ENCODE measurements at places on chromosomes 16 and 17.
A peak's percentile ranks its signal among the peaks of the same experiment; 100 is the strongest.

DNA sequence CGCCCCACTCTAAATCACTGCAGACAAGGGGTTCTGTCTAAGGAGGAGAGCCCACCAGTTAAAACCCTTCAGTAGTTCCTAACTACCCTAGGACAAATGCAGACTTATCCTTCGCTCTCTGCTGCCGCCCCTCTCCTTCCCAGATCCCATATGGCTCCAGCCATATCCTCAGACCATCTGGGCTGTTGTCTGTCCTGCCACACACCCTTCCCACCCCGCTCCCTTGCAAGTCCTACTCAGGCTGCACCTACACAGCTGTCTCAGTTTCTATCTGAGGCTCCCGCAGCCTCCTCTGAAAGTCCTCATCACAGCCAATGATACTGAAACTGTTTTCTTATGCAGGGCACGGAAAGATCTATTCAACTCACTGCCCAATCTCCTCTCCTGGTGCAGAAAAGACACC, 720 bp upstream of the BCKDK start:
- peak; percentile 77 for DNase-seq

GRCh38 chr17:78044280-78044835, 84.2 kb downstream of the TMC6 start:
- DNase-seq, result no peak

GRCh38 chr16:89090182-89090630, 3.4 kb upstream of the ACSF3 start:
- DNase-seq, result no peak

GRCh38 chr16:28596840-28597691, at the start of gene SULT1A2:
Gene SULT1A2 (minus strand): TSS chr16:28597050. CDS start chr16:28595930, 1,120 bp downstream.
- DNase-seq, result no peak

DNA sequence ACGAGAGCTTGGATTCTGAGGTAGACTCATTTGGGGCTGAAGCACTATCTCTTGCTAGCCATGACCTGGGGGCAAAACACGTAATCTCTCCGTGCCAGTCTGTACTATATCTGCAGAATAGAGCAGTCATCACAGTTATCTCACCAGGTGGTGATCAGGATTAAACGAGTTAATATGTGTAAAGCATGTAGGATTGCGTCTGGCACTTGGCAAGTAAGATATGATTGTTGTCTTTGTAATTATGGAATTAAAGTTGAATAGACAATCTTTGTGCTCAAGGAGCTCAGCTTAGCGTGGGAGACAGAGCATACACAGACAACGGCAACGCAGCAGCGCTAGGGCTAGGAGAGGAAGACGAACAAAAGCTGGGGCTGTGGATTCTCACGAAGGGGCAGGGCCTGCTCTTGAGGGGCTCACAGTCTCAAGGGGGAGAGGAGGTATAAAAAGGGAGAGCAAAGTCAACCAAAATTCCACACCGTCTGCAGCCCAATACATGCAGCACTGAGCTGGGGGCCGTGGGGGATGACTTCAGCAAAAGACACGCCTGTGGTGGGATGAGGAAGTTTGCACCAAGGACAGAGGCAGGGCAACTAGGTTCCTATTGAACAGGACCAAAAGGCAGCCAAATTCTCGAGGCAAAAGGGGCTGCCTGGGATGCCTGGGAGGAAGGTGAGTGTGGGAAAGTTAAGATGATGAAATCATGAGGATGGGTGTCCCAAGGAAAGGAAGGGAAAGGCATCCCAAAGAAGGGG, 68.6 kb downstream of the SDK2 start:
- no peak for DNase-seq

DNA sequence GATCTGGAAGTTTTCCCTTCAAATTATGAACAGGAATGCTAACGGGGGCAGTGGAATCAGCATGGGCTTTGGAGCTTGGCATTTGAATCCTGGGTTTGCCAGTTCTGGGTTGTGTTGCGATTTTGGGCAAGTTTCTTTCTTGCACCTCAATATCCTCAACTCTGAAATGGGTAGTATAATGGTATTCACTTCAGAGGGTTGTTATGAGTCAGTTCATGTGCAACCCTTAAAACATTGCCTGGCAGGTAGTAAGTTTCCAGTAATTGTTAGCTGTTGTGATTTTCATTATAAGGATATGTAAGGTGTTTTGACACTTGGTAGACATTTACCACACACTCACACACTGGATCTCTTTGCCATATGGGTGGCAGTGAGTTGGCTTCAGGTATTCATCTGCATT, 33.4 kb downstream of the SNX29 start:
- no peak for DNase-seq

- no peak for DNase-seq
These were observed 12.9 kb downstream of the AARS1 start for GRCh38 chr16:70276392-70276791.

DNA sequence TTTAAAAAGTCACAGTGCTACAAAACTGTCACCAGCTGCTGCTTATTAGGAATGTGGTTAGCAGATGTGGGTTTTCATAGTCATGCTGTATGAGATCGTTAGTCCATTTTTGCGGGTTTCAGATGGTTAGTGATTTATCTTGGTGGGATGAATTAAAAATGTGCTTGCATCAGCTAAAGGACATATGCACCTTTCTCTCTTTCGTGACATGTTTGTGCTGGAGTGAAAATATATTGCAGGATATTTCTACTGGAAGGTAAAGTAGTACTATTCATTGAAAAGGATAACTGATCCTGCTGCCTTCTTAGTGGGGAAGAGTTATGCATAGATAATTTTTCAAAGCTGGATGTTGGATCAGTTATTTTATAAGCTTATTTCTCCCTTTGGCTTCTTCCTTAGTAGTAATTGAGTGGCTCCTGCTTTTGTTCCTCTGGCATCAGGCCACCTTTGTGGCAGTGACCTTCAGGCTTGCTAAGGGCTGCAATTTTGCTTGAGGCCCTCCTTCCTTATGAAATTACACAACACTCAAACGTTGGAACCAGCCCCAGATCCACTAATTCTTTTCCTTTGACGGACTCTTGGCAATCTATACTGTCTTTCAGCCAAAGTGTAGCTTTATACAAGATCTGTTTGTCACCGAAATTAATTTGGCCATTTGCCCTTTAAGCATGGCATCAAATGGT, 7.5 kb upstream of the SNTB2 start:
- no peak for DNase-seq

GRCh38 chr17:82018152-82018988, 4.3 kb downstream of the CENPX start:
- DNase-seq, result no peak

- DNase-seq, result no peak
These were observed 3.7 kb downstream of the NFE2L1 start for GRCh38 chr17:48051706-48052486.

- no peak for DNase-seq
These were observed 762.0 kb downstream of the CDH8 start for GRCh38 chr16:61274211-61274610.

GRCh38 chr17:72953621-72954020, 138.9 kb downstream of the SLC39A11 start:
- DNase-seq, result no peak

- DNase-seq, result no peak
These were observed 10.3 kb upstream of the NFAT5 start for GRCh38 chr16:69555437-69555836.

GRCh38 chr17:81018044-81018802, 16.7 kb upstream of the BAIAP2 start:
- no peak for DNase-seq

DNA sequence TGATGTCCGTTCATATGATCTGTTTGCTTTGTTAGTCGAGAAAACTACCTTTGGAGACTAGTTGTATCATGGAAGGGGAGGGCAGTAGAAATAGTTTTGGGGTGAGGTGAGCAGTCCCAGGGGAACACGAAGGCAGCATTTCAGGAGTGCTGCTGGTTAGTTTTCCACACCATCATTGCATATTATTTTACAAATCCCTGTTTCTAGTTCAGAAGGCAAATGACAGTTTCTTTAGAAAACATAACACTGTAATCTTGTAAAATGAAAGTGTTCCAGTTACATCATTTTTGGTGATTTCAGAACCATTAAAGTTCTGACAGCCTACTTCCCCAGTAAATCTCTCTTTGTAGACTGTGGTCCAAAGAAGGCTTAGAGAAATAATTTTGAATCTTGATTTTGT, 25.4 kb downstream of the BANP start:
- DNase-seq, result no peak

GRCh38 chr16:75742424-75743047, 16.2 kb upstream of the CPHXL start:
- DNase-seq, result no peak

DNA sequence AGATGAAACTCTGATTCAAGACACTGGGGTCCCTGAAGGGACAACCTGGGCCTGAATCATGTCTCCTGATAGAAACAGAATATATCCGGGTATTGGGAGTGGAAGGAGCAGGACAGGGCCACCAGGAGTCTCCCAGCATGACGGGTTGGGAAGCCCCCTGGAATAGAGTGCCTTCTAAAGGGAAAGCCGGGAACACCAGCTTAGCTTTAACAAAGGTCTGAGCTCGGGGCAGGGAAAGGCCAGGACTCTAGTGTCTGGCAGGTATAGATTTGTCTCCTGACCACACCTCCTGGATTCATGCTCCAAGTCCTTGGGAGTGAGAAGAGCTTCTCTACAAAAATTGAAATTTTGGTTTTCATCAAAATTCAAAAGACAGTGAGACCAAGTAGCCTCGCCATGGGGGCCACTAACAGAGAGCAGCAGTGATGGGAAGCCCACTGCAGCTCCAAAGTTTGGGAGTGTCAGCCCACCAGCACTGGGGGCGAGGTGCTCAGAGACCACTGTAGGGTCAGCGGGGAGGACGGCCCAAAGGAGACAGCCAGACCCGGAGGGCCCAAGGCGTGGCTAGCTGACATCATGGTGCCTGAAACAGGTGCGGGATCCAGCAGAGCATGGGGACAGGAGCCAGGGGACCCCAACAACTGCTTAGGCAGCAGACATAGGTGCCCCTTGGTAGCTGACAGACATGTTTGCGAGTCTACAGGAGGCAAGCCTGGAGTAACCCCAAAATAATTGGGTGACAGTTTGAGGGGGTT, 81.0 kb downstream of the C16orf78 start:
- no peak for DNase-seq

DNA sequence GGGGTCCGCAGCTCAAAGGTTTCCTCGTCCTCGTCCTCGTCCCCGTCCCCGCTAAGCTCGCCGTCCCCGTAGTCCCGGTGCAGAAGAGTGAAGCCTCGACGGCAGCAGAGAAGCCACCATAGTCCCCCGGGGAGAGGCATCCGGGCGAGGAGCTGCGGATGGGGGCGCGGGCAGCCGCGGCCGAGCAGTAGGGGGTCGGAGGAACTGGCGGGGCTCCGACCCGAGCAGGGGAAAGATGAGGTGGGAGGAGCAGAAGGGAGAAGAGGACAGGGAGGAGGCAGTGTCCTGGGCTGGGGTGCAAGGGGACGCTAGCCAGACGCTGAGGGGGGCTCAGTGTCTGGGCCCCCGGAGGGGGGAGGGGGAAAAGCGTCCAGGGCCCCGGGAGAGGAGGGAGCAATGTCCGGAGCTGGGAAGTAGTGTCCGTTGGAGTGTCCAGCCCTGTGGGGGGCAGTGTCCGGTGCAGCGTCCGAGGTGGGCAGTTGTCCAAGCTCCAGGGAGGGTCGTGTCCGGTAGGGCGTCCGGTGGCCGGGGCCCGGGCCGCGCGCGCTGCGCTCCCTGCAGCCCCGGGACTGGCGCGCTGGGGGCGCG, at the start of gene PLEKHH3:
Gene PLEKHH3 (minus strand): TSS at position 571 of the 588 bp plus-strand sequence. CDS start 431 bp downstream, at position 140.
- no peak for DNase-seq

DNA sequence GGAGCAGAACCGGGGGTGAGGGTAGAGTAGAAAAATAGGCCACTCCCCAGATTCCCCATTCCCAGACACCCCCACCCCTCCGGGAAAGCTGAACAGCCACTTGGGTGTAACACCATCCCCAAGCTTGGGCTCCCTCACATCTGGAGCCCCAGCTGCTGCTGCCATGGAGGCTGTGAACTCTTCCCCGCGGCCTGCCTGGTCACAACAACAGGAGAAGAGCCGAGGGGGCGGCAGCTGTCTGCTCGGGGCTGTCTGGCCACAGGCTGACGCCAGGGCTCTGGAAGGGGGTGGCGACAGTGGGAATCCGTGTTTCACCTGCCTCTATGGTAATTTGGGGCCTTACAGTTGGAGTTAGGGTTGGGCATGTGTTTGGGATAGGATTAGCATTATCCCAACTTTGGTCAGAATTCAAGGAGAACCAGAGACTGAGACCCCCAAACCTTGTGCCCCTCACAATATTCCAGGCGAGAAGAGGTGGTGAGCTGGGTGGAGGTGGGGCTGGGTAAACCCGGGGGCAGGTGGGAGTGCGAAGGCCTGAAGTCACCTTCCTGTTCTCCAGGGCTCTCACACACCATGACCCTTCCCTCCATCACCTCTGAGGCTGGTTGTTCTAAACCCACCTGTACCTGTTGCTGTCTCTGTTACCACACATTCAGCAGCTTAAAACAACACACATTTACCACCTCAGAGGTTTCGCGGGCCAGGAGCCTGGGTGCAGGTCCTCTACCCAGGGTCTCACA, 29.7 kb upstream of the NXPH3 start:
- DNase-seq, result peak; percentile 12

- DNase-seq, result no peak
These were observed 26.7 kb downstream of the HAPSTR1 start for GRCh38 chr16:9118170-9118569.

GRCh38 chr16:68923116-68923515, 79.8 kb downstream of the TANGO6 start:
- no peak for DNase-seq

DNA sequence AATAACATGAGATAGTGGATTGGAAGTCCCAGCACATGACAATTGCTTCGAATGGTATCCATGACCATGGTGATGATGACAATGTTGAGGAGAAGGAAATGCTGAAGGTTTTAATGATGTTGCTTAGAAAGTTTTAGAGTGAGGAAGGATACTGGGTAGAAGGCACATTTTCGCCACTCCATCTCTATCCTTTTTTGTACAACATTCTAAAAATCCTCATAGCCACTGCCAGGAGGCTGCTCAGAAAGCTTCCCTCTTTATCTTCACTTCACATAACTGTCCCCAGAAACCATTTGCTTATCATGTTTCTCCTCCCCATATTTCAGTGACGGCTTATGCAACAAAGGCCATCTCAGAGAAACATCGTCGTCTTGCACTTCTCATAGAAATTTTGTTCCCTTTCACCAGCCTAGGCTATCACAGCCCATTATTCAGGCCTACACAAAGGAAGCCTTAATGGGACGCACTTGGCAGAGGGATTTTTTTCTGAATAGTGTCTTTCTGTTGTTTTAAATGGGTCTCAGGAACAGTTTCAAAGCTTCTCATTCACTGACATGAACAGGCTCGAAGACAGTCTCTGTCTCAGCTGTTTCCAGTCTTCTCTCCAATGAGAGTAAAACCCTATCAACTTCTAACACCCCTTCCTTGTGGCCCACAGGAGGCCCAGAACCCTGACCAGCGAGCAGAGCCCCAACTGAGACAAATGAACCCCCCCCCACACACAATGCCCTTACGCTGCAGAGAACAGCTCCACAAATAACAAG, 506.7 kb downstream of the HAPSTR1 start:
- no peak for DNase-seq

- no peak for DNase-seq
These were observed 277.7 kb downstream of the GRIN2A start for GRCh38 chr16:9904526-9904925.

DNA sequence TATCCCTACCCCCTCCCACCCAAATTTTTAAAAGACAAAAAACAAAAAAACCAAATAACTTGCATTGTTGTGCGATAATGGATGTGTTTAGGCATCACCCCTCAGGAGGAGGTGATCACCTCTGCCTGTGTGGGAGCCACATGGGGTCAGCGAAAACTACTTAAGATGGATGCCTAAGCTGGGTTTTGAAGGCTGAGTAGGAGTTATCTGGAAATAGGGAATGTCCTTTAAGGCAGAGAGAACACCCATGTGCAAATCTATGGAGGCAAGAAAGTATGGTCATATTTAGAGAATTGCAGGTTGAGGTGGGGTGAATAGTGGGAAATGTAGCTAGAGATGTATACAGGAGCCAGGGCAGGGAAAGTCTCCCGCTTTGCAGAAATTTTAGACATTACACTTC, 5.6 kb upstream of the TACO1 start:
- DNase-seq, result no peak
